ENCODE measurements at places on chromosomes 5 and 9.

GRCh38 chr5:7663808-7664207, 187.1 kb downstream of the CFAP90 start:
- no peak for DNase-seq

- DNase-seq, result no peak
Measured at GRCh38 chr5:109006129-109006528, 258.4 kb downstream of the FER start.

DNA sequence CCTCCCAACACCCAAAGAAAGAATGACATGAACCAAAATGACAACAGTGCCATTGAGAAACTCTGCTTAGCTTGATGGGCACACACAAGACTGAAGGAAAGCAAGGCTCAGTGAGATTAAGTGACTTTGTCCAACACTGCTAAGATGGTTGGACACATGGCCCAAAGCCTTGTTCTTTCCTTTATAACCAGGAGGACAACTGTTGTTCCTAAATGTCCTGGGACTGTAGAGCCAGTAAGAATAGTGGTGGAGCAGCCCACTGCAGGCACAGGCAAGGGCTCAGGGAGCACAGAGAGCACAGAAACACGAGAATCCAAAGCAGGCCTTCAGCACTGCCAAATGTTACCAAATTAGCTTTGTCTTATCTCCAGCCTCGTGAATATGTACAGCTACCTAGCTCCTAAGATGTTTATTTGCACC, 3.9 kb downstream of the ACTL7A start:
- no peak for DNase-seq

GRCh38 chr9:81671880-81672280, 17.5 kb downstream of the TLE1 start:
- no peak for DNase-seq

- DNase-seq, result no peak
Measured at GRCh38 chr9:37976714-37977477, 73.0 kb upstream of the SLC25A51 start.
